ENCODE measurements at places on chromosomes 6 and 20. TPM values are rescaled to one million over a fixed set of nuclear protein-coding genes. Genes with fewer than 3 reads are reported as not detected.

DNA sequence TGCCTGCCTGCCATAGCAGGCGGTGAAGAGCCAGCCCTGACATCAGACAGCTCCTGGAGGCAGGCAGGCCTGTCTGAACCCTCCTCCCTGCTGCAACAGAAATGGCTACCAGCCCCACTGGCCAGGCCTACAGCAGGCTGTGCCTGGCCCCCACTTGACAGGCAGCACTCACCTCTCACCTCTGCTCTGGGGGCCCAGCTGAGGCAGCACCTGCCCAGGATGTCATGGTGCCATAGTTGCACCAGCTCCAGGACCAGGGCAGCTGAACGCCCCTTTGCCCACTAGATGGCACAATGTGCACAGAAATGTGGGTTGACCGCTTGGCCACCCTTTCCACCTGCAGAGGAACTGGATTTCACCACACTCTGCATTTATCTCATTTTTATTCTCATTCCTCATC, 30.6 kb downstream of the MRPL14 start:
- peak; percentile 77 for DNase-seq

GRCh38 chr6:136225496-136225895, 24.6 kb downstream of the MTFR2 start:
- no peak for DNase-seq

DNA sequence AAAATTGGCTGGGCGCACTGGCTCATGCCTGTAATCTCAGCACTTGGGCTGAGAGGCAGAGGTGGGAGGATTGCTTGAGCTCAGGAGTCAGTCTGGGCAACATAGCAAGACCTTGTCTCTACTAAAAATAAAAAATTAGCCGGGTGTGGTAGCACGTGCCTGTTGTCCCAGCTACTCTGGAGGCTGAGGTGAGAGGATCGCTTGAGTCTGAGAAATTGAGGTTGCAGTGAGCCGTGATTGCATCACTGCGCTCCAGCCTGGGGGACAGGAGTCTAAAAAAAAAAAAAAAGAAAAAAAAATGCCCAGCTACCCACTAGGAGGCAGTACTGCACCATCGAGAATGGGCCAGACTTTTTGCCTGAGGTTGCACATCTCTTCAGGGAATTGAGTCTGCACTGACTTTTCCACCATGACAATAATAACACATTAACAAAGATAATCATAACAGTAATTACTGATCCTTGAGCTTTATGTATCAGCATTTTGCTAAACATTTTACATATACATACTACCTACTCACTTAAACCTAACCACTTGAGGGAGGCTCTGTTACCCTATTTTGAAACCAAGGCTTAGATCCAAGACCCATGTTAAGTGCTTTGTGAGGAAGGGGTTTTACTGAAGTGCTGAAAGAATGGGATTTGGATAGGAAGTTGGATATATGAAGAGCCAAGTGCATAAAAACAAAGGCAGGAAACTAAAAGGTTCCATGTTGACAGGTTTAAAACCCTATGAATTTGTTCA, 21.0 kb downstream of the SRSF3 start:
- DNase-seq = peak; percentile 24

GRCh38 chr6:151096255-151096612, 143.5 kb upstream of the AKAP12 start:
- no peak for DNase-seq

DNA sequence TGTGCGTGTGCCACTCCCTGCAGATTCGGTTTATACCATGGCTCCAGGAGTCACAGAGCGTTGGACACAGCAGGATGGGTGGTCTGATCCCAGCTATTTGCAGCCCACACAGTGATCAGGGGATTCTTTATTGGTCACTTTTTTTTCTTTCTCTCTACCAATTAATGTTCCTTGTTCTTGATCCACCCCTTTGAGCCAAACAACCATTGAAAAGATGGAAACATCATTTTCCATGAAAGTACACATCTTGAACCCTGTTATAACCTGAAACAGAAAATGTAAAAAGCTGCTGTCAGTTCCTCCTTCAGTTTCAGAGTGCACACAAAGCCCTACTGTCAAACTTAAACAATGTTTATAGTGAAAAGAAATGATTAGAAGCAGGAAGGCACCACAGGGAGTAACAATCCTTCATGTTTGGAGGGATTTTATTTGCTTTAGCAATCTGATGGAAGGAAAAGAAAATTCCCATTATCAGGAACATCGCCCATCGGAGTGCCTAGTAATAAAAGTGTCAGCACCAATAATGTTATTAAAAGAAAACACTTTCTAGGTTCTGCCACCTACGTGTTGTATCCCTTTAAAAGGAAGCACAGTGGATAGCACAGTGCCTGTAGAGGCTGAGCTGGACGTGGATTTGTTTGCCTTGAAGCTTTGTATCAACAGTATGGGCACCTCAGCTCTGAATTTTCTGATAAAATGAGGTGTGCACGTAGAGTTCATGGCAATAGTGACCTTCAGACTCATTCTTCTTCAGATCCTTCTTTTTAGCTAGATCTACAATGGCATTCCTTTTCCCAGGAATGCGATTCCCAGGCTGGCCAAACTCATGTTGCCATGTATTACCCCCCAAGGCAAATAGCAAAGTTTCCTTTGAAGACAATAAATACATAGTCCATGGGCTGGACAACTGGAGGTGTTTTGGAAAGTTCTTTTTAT, 16.1 kb upstream of the THBD start:
- no peak for DNase-seq

DNA sequence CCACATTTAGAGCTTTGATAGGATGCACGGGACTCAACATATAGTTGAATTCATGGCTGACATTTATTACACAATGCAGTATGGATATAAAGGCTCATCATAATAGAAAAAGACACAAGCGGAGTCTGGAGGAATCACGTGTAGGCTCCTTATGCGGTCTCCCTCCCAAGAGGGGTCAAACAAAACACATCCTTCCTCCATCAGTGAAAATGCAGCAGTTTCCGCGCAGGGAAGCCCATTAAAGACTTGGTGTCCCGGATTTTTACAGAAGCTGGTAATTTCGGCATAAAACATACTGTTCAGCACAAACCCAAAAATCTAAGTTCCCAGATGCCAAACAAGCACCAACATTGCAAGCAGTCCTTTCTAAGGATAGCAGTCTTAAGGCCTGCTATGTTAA, 1.1 kb downstream of the USP45 start:
- DNase-seq = no peak

- DNase-seq = no peak
These were observed 348.9 kb upstream of the KCNQ5 start for GRCh38 chr6:72272958-72273357.

- DNase-seq = no peak
These were observed 352.9 kb downstream of the ESR1 start for GRCh38 chr6:152160346-152160745.

DNA sequence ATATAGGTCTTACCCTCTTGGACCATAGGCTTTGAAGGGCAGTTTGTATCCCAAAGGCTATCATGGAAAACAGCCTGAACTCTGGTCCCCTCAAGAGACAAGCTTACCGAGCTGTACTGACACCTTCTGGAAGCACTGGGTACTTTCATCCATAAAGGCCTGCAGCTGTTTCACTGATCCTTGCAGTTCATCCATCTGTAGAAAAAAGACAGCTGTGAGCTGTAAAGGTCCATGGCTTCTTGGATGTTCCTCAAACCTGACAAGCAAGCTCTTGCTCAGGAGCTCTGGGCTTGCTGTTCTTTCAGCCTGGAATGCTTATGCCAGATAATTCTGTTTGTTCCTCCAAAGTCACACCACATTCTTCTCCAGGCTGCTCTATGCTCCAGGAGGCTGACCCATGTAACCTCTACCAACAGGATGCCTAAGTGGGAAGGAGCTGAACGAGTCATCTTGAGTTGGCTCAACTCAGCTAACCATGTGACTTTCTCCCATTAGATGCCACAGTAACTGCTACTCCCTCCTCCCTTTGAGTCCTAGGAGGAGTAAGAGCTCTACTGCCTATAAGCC, 8.8 kb upstream of the NDRG3 start:
- peak; percentile 56 for DNase-seq

DNA sequence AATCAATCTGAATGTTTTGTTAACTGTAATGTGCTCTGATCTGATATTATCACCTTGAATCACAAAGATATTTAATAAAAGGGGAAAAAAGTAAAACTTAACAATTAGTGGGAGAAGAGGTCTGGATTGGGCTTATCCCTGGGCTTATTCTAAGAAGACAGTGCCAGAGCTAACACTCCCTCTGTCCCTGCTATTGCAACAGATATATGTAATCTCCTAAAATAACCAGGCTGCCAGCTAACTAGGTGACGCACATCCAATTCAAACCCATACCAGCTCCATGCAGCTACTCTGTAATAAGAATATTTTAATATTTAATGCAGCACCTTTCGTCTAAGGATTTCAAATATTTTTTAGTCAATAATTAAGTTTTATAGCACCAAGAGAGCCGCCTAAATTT, 330.1 kb upstream of the MARCKS start:
- no peak for DNase-seq

GRCh38 chr20:41499064-41499463, 119.1 kb downstream of the CHD6 start:
- DNase-seq = no peak

- no peak for DNase-seq
These were observed 3.3 kb upstream of the ASXL1 start for GRCh38 chr20:32354592-32355416.

The TSHZ2 gene
- total RNA-seq = 41.7 TPM

The PLEKHG1 gene
- 29.9 TPM for total RNA-seq

The HTR1B gene
- total RNA-seq = not detected

The SLC9A8 gene
- 47.4 TPM for total RNA-seq

The HSPA12B gene
- total RNA-seq = not detected

The MAS1 gene
- total RNA-seq = not detected

The UBD gene
- total RNA-seq = not detected

The OPN5 gene
- total RNA-seq = not detected

The CTAGE9 gene
- not detected for total RNA-seq
